ENCODE measurements at places on chromosomes 5 and 9.

DNA sequence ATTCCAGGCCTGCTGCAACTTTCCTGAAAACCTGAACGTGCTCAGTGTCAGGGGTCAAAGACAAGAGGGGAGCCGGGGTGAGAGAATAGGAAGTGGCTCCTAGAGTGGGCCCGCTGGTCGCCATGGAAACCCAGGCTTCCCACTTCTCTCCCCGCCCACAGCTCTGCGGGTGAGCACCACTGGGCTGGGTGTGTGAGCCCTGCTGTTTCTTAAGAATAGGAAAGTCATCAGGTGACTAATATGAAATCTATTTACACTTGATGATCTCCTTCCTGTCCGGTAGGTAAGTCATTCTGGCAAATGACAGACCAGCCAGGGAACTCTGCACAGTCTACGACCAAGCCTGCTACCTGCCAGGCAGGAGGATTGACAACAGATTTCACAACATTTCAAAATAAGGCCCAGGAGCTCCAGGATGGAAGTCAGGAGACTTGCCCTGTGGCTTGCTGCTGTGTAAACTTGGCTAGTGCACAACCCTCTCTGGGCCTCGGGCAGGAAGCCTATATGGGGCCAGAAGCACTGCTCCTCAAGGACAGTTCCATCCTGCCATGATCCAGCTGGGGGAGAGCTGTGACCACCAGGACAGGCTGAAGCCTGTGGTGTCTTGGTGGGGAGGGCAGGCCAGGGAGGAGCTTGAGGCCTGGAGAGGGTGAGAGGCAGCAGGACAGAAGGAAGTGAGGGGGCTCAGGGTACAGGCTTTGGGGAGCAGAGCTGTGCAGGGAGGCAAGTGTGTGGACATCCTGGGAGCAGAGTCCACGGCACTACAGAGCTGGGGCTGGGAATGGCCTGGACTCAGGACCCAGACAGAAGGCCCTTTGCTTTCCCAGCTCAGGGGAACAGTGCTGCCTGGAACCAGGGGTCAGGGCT is 60.6 kb downstream of the SHB start:
- DNase-seq: peak; percentile 97

DNA sequence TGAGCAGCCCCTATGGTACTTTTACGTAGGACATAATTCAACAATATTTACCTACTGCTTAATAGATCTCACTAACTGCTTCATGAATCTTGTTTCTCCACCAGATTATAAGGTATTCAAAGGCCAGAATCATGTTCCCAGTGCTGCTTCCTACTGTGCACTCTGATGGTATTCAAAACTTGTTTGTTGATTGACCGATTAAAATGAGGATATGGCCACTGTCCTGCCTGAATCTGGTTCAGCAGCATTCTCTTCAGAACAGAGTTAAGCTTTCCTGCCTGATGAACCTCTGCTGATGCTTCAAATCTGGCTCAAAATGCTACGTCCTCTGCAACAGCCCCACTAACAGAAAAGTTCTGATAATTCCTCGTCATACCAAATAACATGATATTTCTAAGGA is 150.7 kb upstream of the ZNF462 start:
- no peak for DNase-seq

- no peak for DNase-seq
Observed at GRCh38 chr5:136516637-136517036, 151.3 kb upstream of the TRPC7 start.

DNA sequence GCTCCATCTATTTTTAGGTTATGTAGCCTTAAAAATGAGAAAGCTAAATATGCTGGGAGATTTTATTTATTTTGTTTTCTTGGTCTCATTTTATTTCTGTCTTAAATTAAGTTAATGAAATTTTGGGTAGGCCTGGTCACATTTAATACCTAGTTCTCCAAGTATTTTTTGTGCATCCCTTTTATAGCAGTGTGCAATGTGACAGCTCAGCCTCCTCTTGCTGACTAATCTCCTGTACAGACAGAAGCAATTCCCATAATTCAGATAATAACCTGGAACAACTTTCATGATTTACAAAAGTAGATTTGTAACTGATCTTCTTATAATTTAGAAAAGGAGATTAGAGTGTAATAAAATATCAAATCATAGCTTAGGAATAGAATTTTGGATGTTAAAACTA is 403.9 kb downstream of the ADGRV1 start:
- DNase-seq: no peak

DNA sequence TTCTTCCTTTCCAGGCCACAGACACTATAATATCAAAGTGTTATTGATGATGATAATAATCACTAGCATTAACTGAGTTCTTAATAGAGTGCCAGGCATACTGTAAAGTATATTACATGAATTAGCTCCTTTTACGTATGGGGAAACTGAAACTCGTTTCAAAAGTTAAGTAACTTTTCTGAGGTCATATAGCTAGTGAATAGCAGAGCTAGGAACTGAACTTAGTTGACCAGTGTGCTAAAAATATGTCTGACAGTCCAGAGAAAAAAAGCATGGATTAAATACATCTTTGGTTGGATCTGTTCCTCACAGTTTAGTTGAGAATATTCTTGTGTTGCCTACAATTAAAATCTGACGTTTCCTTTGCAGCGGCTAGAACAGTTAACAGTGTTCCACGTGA is 18.4 kb upstream of the CATSPER3 start:
- no peak for DNase-seq
